ENCODE measurements at places on chromosomes 16 and 17.

GRCh38 chr17:59149051-59149450, 5.9 kb downstream of the SKA2 start:
- no peak for DNase-seq

- DNase-seq = no peak
These were observed 86.7 kb upstream of the XYLT1 start for GRCh38 chr16:17557480-17557879.

DNA sequence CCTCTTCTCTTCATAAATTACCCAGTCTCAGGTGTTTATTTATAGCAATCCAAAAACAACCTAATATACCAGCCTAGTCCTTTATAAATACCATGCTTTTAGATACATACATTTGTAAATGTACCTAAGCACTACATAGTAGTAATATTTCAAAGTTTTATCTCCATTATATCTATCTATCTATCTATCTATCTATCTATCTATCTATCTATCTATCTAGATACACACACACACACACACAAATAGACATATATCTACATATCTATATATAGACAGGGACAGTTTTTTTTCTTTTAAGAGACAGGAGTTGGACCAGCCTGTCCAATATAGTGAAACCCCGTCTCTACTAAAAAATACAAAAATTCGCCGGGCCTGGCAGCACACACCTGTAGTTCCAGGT, 5.8 kb downstream of the CEP20 start:
- DNase-seq = no peak

DNA sequence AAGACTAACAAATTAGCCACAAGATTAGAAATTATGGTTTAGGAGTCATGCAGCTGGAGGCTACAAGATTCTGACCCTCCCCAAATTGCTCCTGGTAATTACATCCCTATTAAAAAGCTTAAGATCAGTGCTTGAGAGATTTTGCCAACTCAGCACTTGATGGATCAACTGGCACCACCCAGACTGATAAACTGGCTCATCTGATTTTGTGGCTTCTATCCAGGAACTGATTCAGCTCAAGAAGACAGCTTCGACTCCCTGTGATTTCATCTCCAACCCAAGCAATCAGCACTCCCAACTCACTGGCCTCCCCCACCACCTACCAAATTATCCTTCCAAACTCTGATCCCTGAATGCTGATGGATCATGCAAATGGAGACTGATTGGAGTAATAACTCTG, 94.8 kb downstream of the TNFRSF13B start:
- no peak for DNase-seq

DNA sequence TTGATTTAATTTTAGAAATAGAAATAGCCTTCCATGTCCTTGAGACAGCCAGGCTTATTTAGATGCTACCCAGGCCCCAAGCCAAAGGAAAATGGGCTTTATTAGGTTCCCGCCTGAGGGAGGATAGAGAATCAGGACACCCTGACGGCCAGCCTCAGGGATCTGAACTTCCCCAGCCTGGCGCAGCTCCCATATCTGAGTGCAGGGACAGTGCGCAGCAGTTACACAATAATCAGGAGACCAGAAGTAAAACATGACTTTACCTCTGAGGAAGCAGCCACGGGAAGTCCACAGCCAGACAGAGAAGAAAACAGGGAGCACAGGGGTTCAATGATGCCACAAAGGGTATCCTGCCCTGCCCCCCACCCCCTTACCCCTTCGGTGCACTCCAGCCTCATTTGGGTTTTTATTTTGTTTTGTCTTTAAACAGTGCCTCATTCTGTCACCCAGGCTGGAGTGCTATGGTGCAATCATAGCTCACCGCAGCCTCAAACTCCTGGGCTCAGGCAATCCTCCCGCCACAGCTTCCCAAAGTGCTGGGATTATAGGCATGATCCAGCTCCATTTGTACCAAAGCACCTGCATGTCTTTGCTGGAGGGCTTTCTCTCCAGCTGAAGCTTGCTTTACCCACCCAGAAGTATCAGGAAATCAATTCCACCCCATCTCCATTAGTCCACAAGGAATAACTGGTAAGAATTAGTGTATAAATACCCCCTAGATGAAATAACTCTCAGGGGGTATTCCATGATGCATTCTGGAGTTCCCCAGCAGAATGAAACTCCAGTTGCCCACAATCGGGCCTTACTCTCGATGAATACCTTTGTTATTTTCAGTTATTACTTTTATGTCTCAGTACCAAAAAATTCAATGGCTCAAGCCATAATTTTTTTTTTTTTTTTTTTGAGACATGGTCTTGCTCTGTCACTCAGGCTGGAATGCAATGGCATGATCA, 21.9 kb downstream of the ORC6 start:
- no peak for DNase-seq

All from NCI-H2107 (cell line).